Breast epithelium (tissue), 4 donors: ENCODE measurements at places on chromosomes 2 and 18.

DNA sequence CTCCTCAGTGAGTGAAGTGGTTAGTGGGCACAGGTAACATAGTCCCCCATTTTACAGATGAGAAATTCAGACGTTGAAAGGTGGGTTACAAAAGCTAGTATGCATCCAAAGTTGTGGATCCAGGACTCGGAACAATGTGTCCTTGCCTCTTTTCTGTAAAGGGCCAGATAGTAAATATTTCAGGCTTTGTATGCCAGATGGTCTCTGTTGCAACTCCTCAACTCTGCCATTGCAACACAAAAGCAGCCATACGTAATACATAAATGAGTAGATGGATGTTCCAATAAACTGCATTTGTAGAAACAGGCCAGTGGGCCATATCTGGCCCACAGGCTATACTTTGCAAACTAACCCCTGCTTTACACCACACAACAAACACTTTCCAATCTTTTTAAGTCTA lies 166.6 kb upstream of the PKDCC start:
- no peak overlapping the region for H3K27ac ChIP-seq
- H3K27me3 ChIP-seq, result no peaks in the 10 kb centered on the region
- DNase-seq, result no peak
- no peaks in the 10 kb centered on the region for H3K4me1 ChIP-seq
- H3K4me3 ChIP-seq, result no peak overlapping the region

DNA sequence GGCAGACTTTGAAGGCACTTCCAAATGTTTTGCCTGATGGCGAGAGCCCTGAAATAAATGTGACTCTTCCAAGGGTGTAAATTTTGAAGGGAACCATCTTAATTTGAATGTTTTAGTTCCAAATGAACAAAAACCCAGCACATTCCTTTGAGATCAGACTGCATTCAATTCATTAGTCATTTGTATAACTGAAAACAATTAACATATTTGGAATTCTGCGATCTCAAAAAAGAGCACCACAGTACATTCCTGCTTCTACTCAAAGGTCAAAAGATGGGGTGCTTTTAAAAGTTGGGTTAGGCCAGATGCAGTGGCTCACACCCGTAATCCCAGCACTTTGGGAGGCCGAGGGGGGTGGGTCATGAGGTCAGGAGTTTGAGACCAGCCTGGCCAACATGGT lies 38.2 kb upstream of the CHRNA1 start:
- no peaks in the 10 kb centered on the region for H3K4me1 ChIP-seq
- H3K36me3 ChIP-seq, result no peaks in the 10 kb centered on the region
- no peaks in the 10 kb centered on the region for H3K27me3 ChIP-seq
- H3K4me3 ChIP-seq, result no peak overlapping the region

- H3K4me1 ChIP-seq, result no peaks in the 10 kb centered on the region
- no peak overlapping the region for H3K4me3 ChIP-seq
Observed at GRCh38 chr2:136016836-136017235, 31.4 kb upstream of the DARS1 start.

GRCh38 chr2:212242724-212243123 lies 295.9 kb downstream of the ERBB4 start:
- no peaks in the 10 kb centered on the region for H3K4me1 ChIP-seq
- no peak overlapping the region for H3K4me3 ChIP-seq
- DNase-seq, result no peak
- no peaks in the 10 kb centered on the region for H3K27me3 ChIP-seq
- H3K36me3 ChIP-seq, result no peaks in the 10 kb centered on the region

- H3K4me1 ChIP-seq, result no peaks in the 10 kb centered on the region
- H3K27me3 ChIP-seq, result no peaks in the 10 kb centered on the region
- H3K27ac ChIP-seq, result no peak overlapping the region
- H3K4me3 ChIP-seq, result no peak overlapping the region
- no peaks in the 10 kb centered on the region for H3K36me3 ChIP-seq
- no peak for DNase-seq
Observed at GRCh38 chr2:61928826-61929461, 23.5 kb downstream of the COMMD1 start.

GRCh38 chr2:105121434-105121833 lies 83.6 kb downstream of the MRPS9 start:
- H3K4me3 ChIP-seq, result no peak overlapping the region
- H3K27me3 ChIP-seq, result no peaks in the 10 kb centered on the region
- H3K4me1 ChIP-seq, result no peaks in the 10 kb centered on the region
- no peaks in the 10 kb centered on the region for H3K36me3 ChIP-seq
- no peak for DNase-seq

- H3K4me1 ChIP-seq, result no peaks in the 10 kb centered on the region
- no peak for DNase-seq
- H3K36me3 ChIP-seq, result no peaks in the 10 kb centered on the region
- no peaks in the 10 kb centered on the region for H3K27me3 ChIP-seq
- H3K4me3 ChIP-seq, result no peak overlapping the region
Observed at GRCh38 chr2:57962861-57963260, 83.7 kb upstream of the VRK2 start.

GRCh38 chr18:37230768-37231167 lies 334.8 kb downstream of the CELF4 start:
- H3K4me1 ChIP-seq, result no peaks in the 10 kb centered on the region
- H3K27me3 ChIP-seq, result no peaks in the 10 kb centered on the region
- no peaks in the 10 kb centered on the region for H3K36me3 ChIP-seq
- no peak for DNase-seq
- no peak overlapping the region for H3K27ac ChIP-seq
- H3K4me3 ChIP-seq, result no peak overlapping the region

DNA sequence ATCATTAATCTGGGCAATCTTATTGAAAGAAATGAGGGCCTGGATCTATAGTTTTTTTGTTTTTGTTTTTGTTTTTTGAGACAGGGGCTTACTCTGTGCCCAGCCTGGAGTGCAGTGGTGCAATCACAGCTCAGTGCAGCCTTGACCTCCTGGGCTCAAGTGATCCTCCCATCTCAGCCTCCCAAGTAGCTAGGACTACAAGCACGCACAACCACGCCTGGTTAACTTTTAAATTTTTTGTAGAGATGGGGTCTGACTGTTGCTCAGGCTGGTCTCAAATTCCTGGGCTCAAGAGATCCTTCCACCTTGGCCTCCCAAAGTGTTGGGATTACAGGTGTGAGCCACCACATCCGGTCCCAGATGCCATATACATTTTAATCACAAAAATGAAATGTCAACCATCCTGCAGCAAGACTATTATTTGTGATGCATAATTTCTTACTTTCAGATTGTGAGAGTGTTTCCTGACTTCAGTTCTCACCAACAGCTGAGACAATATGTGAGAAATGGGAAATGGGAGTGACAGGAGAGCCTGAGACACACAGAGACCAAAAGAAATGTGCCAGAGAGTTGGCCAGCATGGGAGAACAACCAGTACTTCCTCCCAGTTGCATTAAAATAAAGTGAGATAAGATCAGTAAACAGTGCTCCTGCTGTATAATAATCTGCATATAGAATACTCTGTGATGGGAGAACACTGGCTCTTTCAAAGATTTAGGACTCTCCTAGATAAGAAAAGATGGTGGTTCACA lies 87.6 kb downstream of the METTL8 start:
- no peak for DNase-seq
- no peaks in the 10 kb centered on the region for H3K4me1 ChIP-seq
- no peak overlapping the region for H3K4me3 ChIP-seq
- H3K27ac ChIP-seq, result no peak overlapping the region
- no peaks in the 10 kb centered on the region for H3K27me3 ChIP-seq

- H3K4me3 ChIP-seq, result no peak overlapping the region
- no peak for DNase-seq
- no peaks in the 10 kb centered on the region for H3K36me3 ChIP-seq
Observed at GRCh38 chr2:55761024-55761423, 67.4 kb upstream of the PNPT1 start.

- H3K36me3 ChIP-seq, result no peaks in the 10 kb centered on the region
- H3K27ac ChIP-seq, result peak overlapping the region; percentile 92
- peak; percentile 40 for DNase-seq
- H3K27me3 ChIP-seq, result no peaks in the 10 kb centered on the region
- peak overlapping the region; percentile 66 for H3K4me3 ChIP-seq
- H3K4me1 ChIP-seq, result no peaks in the 10 kb centered on the region
Observed at GRCh38 chr18:76619621-76620315, 124.7 kb upstream of the ZNF516 start.

- no peaks in the 10 kb centered on the region for H3K4me1 ChIP-seq
- no peak overlapping the region for H3K27ac ChIP-seq
- no peak overlapping the region for H3K4me3 ChIP-seq
- no peak for DNase-seq
- H3K36me3 ChIP-seq, result no peaks in the 10 kb centered on the region
Observed at GRCh38 chr2:173753441-173753840, 211.7 kb downstream of the SP3 start.

- DNase-seq, result no peak
- H3K4me1 ChIP-seq, result no peaks in the 10 kb centered on the region
- no peaks in the 10 kb centered on the region for H3K27me3 ChIP-seq
Observed at GRCh38 chr2:236089271-236090026, 78.7 kb downstream of the GBX2 start.

DNA sequence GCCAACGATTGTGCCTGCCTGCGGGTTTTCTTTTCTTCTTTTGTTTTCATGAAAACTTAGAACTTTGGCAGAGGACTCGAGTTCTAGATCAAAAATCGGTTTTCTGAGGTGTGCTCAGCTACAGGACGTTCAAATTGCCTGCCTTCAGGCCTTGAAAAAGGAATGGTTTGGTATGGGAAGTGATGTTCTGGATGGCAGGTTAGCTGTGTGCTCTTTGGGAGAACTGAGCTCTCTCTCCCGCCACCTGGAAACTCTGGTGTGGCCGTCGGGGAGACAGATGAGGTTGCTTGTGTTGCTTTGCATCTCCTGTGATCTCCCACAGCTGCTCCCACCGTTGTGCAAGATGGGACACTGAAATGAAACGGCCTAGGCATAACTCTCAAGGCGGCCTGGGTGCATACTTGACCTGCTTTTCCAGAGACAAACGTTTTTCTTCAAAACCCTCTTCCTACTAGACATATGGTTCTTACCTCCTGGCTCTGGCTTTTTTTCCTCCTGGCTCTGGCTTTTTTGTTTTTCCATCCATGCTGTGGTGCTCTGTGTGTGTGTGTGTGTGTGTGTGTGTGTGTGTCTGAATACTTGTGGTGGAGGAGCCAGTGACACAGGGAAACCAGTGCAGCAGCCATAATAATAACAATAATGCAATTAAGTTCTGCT lies 2.0 kb downstream of the FMNL2 start:
- peak overlapping the region; percentile 96 for H3K4me3 ChIP-seq
- H3K27me3 ChIP-seq, result no peaks in the 10 kb centered on the region
- H3K27ac ChIP-seq, result peak overlapping the region; percentile 89
- DNase-seq, result no peak
- no peaks in the 10 kb centered on the region for H3K36me3 ChIP-seq

GRCh38 chr2:105883911-105884694 lies 139.4 kb downstream of the NCK2 start:
- H3K27ac ChIP-seq, result peak overlapping the region; percentile 13
- H3K4me3 ChIP-seq, result no peak overlapping the region
- H3K36me3 ChIP-seq, result peaks cover 4% of the 10 kb centered on the region
- no peaks in the 10 kb centered on the region for H3K27me3 ChIP-seq
- no peak for DNase-seq
- H3K4me1 ChIP-seq, result no peaks in the 10 kb centered on the region

DNA sequence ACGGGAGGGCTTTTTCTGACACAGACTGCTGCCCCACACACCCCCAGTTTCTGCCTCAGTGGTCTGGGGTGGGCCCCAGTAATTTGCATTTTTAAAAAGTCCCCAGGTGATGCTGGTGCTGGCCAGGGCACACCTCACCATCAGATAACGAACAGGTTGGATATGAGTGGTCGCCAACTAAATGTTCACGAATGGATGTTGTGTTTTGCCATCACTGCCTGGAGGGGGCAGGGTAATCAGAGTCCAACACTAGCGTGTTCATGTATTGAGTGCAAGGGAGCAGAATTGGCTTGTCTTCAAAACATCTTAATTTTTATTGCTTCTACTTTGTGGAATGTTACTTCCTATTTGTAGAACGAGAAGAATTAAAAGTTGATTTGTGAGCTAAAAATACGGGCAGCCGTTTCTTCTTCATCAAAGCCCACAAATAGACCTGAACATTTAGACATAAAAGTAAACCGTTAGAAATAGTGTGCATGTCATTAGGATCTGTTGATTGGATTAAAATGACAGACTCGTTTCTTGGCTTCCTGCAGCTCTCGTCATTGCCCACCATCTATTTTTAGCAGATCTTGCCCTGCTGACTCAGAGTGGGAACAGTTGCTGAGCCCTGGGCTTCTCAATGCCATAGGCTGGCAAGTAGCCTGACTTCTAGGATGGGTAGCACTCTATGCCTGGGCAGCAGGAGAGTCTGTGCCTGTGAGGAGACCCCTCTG lies 45.2 kb downstream of the NCK2 start:
- H3K27me3 ChIP-seq, result no peaks in the 10 kb centered on the region
- DNase-seq, result no peak
- peaks cover 10% of the 10 kb centered on the region for H3K4me1 ChIP-seq
- no peak overlapping the region for H3K4me3 ChIP-seq
- H3K36me3 ChIP-seq, result no peaks in the 10 kb centered on the region
- H3K27ac ChIP-seq, result peak overlapping the region; percentile 38

GRCh38 chr2:222842491-222843174 lies 18.2 kb upstream of the ACSL3 start:
- H3K4me1 ChIP-seq, result no peaks in the 10 kb centered on the region
- H3K4me3 ChIP-seq, result no peak overlapping the region
- DNase-seq, result no peak
- no peaks in the 10 kb centered on the region for H3K36me3 ChIP-seq
- H3K27ac ChIP-seq, result peak overlapping the region; percentile 4

- no peaks in the 10 kb centered on the region for H3K4me1 ChIP-seq
- H3K27me3 ChIP-seq, result no peaks in the 10 kb centered on the region
- H3K4me3 ChIP-seq, result no peak overlapping the region
- no peaks in the 10 kb centered on the region for H3K36me3 ChIP-seq
- no peak for DNase-seq
Observed at GRCh38 chr2:26179446-26179913, 6.6 kb downstream of the GAREM2 start.

- H3K4me1 ChIP-seq, result no peaks in the 10 kb centered on the region
- no peaks in the 10 kb centered on the region for H3K27me3 ChIP-seq
- H3K27ac ChIP-seq, result no peak overlapping the region
- H3K36me3 ChIP-seq, result no peaks in the 10 kb centered on the region
- DNase-seq, result no peak
Observed at GRCh38 chr2:171846894-171847293, 47.1 kb downstream of the SLC25A12 start.

DNA sequence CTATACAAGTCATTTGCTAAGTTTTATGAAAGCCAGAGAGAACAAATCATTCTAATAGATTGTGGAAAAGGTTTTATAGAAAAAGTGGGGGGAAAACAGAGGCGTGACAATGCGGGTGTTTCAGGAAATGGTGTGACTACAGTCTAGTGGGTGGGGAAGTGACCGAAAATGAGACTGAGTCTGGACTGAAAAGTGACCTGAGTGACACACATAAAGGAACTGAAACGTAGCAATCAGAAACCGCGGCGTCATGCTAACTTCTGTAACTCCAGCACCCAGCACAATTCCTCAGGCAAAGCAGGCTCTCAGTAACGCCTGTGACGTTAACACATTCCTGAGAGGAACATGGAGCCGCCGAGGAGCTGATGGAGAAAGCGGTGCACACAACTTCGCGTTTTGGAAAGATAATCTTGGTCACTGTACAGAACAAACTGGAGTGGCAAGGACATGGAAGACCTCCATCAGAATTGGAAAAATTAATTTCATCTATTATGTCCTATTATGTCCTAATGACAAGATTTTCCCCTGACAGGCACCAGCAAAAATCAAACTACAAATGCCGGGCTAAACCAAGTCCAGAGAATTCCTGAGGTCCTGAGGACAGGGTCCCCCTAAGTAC lies 1.4 kb upstream of the CD226 start:
- H3K4me3 ChIP-seq, result no peak overlapping the region
- no peaks in the 10 kb centered on the region for H3K4me1 ChIP-seq

- no peaks in the 10 kb centered on the region for H3K36me3 ChIP-seq
- H3K4me3 ChIP-seq, result no peak overlapping the region
- H3K4me1 ChIP-seq, result no peaks in the 10 kb centered on the region
- H3K27ac ChIP-seq, result no peak overlapping the region
- no peaks in the 10 kb centered on the region for H3K27me3 ChIP-seq
Observed at GRCh38 chr2:240288087-240288521, 147.4 kb upstream of the GPC1 start.
